Right hindlimb (tissue), 1 donor: ENCODE measurements at places on chromosomes 4 and X.

DNA sequence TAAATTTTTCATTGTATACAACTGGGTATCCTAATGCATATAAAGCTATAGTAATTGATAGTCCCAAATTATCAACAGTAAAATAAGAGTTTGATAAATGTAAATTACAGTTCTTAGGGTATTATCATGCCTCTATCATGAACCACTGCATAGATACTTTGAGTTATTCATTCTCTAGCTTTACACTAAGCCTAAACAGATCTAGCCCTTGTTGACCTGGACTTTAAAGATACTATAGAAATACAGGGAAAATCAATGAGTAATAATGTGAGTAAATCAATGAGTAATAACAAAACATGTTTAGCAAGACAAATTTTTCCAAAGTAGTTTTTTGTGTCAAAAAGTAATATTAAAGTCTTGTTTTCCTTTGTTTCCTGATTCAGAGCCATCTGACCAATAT is 228.4 kb downstream of the SCFD2 start:
- no peak for DNase-seq

GRCh38 chr4:45629717-45630116 is 494.1 kb downstream of the GABRG1 start:
- DNase-seq, result no peak

DNA sequence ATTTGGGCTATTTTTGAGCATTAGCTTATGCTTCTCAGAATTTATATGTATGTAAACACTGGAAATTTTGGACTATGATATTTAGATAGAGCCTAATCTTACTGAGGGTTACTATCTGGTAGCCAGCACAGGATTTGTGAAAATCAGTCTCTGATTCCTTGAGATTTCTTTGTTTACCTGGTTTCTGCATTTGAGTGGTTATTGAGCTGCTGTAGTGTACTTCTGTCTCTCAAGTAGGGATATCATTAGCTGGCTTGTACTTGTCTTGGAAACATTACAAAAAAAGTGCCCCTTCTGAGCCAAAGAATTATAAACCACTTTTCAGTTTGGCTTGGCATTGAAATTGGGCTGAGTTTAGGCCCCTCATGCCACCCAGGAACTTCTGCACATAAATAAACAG is 49.7 kb downstream of the TLL1 start:
- no peak for DNase-seq

DNA sequence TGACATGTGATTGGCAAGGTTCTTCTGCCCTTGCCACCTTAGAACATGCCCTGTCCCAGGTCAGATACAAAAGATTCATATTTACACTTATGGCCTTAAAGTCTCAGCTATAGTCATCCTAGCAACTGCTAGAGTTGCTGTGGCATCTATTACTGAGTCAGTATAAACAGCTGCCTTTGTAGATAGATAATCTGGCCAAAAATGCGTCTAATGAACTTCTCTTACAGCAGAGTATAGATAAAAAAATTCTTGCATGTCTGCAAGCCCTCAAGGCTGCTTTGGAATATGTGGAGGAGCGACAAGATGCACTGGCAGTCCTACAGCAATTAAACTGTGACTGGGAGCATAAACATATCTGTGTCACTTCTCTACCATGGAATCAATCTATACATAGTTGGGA is 1209.7 kb upstream of the PABPC4L start:
- DNase-seq, result no peak

DNA sequence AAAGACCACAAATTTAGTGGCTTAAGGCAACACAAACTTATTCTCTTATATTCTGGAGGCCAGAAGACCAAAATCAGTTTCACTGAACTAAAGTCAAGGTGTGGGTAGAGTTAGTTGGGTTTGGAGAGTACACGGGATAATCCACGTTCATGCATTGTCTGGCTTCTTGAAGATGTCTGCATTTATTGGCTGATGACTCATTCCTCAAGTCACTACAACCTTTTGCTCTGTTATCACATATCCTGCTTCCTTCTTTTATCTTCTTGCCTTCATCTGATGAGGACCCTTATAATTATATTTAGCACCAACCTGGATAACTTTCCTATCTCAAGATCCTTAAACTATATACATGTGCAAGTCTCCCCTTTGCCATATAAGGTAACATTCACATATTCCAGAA is 590.0 kb downstream of the FSTL5 start:
- DNase-seq, result no peak

- no peak for DNase-seq
These were observed 6.4 kb downstream of the HSPA4L start for GRCh38 chr4:127788517-127788916.

DNA sequence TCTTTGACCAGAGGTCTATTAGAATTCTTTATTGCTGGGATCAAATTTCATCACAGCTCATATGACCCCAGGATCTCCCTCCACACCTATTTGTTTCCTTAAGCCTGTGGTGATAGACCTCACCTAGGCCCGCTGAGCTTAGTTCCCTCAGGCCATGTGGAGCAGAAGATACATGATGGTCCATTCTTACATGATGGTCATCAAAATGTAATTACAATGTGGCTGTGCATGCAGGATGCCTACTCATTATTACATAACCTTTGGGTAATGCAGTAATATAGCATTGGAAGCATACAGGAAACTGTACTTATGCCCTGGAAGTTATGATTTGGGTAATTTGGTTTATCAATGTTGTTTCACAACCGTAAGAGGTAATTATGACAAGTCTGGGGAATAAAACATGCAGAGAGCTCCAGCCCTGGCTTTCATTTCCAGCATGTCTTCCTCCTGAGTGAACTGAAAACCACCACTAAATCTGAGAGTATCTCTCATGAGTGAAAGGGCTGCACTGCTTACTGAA is 67.0 kb upstream of the AGA start:
- no peak for DNase-seq

DNA sequence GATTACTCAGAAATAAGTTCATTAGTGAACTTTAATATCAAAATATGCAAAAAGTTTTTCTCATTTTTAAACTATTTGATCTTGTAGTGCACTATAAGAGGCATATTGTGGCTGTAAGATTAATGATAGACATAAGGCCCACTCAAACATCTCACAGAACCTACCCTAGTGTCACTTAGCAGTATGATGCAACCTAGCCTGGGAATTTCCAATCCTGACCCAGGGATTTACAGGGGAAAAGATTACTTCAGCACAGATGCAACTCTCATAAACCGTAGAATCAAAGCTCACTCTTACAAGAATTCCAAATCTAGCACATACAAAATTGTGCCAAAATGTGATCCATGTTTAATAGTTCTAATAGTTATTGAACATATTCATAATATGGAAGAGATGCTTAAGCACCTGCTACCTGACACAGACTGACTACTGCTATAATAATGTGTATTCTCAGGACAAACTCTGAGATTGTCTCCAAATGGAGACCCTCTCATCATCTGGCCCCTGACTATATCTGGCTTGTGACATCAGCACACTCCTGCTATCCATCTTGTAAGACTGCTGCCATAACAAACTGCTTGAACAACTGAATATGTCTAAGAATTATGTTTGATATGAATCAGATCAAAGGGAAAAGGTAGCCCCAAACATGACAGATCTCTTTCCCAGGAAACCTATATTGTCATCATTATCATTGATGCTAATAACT is 271.9 kb downstream of the PABPC4L start:
- DNase-seq, result no peak

DNA sequence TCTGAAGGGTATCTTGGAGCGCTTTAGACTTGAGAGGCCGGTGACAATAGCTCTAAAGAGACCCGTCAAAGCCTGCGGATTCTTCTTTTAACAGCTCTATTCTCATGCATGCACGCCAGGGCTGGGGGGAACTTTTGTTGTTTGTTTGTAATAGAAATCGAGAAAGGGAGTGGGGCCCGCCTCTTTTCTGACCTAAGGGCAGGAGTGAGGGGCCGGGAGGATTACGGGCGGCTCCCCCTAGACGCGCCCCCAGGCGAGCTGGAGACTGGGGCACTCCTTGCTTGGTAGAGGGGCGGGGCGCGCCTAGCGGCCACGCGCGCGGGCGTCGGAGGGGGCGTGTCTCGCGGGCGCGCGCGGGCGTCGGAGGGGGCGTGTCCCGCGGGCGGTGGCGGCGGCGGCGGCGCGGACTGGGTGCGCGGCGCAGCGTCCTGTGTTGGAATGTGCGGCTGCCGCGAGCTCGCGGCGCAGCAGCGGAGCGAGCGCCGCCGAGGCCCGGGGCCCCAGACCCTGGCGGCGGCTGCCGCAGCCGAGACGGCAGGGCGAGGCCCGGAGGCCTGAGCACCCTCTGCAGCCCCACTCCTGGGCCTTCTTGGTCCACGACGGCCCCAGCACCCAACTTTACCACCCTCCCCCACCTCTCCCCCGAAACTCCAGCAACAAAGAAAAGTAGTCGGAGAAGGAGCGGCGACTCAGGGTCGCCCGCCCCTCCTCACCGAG is at the start of gene REST:
Gene REST, plus strand, starts transcription at position 412 of the 717 bp plus-strand sequence. CDS start 2,739 bp downstream, outside the sequence.
- DNase-seq, result peak; percentile 87

GRCh38 chrX:11143931-11144678 is 33.0 kb downstream of the HCCS start:
- peak; percentile 52 for DNase-seq

DNA sequence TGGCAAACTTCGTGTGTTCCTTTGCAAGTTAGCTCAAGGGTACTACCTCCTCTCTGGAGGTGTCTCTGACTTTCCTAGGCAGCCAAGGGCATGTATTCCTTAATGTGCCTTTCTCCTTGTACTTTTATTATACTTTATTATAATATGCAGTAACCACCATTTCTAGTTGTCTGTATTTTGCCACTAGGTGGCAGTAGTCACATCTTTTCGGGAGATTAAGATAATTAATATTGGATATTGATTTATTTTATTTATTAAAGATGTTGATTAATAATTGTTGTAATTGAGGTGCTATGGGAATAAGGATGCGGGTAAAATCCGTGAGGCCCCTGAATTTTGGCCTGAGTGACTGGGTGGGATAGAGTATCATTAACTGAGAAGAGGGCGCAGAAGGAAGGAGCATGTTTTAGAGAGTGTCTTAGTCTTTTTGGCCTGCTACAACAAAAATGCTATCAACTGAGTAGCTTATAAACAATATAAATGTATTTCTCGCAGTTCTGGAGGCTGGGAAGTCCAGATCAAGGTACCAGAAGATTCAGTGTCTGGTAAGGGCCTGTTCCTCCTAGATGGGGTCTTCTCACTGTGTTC is 153.3 kb downstream of the TMEM164 start:
- no peak for DNase-seq

- DNase-seq, result no peak
These were observed 6.6 kb downstream of the TIMM17B start for GRCh38 chrX:48890934-48891401.

GRCh38 chr4:45121426-45121975 is 395.1 kb upstream of the GNPDA2 start:
- DNase-seq, result no peak

GRCh38 chr4:61248705-61249104 is 48.6 kb downstream of the ADGRL3 start:
- DNase-seq, result no peak

- DNase-seq, result no peak
These were observed 105.8 kb upstream of the RPS6KA3 start for GRCh38 chrX:20372533-20372932.
